ENCODE measurements at places on chromosomes 2 and 18.

- no peak for DNase-seq
Observed at GRCh38 chr2:56099963-56100362, 83.8 kb upstream of the CCDC85A start.

GRCh38 chr2:129781749-129782632 lies 197.5 kb upstream of the RAB6C start:
- DNase-seq, result no peak

DNA sequence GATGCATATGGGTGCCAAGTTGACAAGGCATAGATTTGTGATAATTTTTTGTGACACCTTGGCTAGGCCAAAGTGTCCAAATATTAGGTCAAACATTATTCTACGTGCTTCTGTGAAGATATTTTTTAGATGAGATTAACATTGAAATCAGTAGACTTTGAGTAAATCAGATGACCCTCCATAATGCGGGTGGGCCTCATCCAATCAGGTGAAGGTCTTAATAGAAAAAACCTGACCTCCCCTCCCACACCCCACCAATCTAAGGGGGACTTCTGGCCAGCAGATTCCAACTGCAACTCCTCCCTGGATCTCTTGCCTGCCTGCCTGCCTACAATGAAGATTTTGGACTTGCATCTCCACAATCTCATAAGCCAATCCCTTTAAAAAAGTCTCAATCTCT lies 118.8 kb upstream of the LMAN1 start:
- no peak for DNase-seq

DNA sequence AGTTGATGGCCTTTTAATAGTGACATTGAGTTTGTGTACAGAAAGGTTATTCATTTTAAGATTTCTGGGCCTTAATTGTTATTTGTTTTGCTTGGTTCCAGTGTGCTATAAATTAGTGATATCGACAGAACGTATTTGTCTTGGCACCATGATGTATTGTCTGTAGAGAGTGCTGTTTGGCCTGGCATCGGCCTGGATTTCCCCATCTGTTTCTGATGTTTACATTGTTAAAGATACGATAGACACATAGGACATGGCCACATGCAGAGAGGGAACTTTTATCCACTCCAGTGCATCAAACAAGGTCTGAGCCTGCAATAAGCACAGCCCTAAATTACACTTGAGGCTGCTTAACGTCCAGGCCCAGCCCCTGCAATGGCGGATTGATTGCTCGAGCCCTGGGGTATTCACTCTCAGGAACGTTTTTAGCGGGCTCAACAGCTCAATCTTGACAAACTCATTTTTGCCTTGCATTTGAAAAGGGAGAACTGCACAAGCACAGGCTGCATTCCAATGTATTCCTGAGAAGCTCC lies 144.7 kb downstream of the SLC4A3 start:
- no peak for DNase-seq

DNA sequence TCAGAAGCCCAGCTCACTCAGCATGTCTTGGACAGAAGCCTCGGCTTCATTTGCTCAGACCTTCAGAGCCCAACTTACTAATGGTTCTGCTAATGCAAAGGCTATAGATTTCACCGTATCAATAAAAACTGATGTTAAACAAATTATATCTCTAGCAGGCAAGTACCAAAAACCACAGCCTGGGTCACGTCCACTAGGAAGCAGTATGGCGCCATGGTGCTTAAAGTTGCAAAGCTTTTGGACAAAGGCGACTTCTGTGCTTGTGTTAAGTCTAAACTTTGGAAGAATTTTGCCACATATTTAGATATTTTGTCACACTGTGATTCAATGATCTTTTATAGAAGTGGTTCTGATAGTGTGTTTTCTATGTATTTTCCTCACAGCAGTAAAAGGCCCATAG lies 276.8 kb upstream of the PARD3B start:
- no peak for DNase-seq

- DNase-seq, result no peak
Observed at GRCh38 chr2:30912056-30912455, 104.8 kb upstream of the CAPN13 start.

- no peak for DNase-seq
Observed at GRCh38 chr18:25587545-25587944, 235.6 kb upstream of the ZNF521 start.

Data from C1 segment of cervical spinal cord (tissue), 14 donors.